Activated naive CD8-positive, alpha-beta T cell treated with anti-CD3 and anti-CD28 coated beads, Interleukin-2, amount 50 U/mL, for 16 hours (primary cell): ENCODE measurements at places on chromosomes 1 and 21.

GRCh38 chr1:184753117-184753516, 1.5 kb downstream of the EDEM3 start:
- no peak for DNase-seq

- DNase-seq = no peak
These were observed 46.9 kb downstream of the L1TD1 start for GRCh38 chr1:62241371-62242131.

- no peak for DNase-seq
These were observed 9.7 kb downstream of the SOAT1 start for GRCh38 chr1:179303200-179303785.

DNA sequence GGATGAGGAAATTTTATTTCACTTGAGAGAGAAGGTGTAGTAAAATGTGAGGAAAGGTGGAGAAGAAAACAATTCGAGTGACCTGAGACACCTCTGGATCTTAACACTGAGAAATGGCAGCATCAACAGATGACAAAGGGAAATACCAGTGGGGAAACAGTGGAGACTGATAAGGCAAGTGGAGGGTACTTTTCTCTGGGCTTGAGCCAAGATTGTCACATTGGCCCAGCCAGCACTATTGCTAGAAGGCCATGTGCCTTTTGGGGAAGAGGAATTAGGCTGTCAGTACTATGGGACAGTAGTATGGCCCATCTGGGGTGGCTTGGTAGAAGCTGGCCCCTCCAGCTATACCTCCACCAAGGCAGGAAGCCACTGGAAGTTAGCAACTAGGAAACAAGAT, 8.4 kb downstream of the SYPL2 start:
- no peak for DNase-seq

DNA sequence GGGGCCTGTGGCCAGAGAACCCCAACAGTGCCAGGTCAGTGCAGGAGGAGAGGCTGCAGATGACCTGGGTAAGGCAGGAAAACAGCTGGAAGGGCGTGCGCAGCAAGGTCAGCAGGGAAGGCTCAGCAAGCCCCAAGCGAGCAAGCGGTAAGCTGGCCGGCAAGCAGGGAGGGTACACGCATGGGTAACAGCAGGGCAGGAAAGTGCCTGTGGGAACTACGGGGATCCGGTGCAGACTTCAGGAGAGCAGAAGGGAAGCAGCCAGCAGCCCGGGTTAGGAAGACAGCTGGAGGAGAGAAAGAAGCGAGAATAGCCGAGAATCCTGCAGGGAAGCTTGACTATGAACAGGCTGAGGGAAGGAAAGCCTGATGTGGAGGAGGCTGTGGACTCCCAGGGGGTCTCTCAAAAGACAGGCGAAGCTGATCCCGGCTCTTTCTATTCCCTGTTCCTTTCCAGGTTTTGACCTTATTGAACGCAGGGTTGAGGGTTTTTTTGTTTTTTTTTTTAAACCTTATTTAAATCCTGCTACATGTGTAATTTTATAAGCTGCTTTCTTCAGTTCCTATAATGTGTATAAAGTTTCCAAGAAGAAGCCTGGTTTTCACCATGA, 20.9 kb downstream of the UMODL1 start:
- no peak for DNase-seq

DNA sequence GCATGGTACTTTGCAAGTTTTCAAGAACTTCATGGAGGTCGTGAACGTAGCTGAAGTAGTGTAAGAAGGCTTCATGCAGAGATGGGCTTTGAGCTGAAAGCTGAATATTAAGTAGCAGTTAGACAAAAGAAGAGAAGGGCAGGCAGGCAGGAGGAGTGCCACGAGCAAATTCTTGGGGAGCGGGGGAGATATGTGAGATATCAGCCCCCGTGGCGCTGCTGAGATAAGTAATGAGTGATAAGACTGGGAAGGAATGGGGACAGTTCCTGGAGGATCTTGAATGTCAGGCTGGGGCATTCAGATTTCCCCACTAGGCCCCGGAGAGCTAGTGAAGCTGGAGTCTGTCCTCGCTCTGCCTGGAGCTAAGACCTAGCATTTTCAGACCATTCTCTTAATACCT, 27.9 kb upstream of the KIRREL1 start:
- DNase-seq = no peak

DNA sequence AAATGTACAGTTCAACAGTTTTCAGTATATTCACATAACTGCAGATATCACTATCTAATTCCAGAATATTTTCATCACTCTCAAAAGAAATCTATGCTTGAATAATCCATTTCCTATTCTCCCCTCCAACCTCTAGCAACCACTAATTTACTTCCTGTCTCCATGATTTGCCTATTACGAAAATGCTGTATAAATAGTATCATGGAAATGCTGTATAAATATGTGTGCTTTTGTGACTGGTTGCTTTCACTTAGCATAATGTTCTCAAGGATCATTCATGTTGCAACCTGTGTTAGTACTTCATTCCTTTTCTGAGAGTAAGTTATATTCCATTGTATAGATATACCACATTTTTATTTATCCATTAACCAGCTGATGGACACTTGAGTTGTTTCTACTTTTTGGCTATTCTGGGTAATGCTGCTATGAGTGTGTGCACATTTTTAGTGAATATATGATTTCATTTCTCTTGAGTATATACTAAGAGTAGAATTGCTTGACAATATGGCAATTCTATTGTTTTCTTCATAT, 115.6 kb downstream of the TNFSF18 start:
- DNase-seq = no peak
